ENCODE measurements at places on chromosomes 2 and 18.

GRCh38 chr2:97355887-97356286 lies 233.8 kb downstream of the ANKRD36B start:
- no peak for DNase-seq

- no peak for DNase-seq
Observed at GRCh38 chr2:158989165-158989564, 20.7 kb downstream of the TANC1 start.

DNA sequence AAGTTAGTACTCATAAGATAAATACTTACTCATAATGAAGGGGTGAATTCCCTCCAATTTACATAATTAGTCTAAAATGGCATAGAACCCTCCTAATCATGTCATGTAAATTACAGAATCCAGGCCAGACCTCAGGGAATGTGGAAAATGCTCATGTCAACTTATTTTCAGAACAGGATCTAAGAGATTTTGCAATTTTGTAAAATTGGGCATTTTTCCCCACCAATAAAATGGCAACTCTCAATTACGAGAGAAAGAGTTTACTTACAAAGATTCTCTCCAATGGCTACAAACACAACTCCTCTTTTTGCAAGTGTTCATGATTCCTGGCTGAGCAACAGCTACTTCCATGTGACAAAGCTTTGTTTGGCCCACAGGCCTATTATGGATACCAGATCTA lies 33.8 kb upstream of the SP5 start:
- no peak for DNase-seq

GRCh38 chr2:235238537-235238936 lies 255.3 kb upstream of the AGAP1 start:
- DNase-seq, result no peak

DNA sequence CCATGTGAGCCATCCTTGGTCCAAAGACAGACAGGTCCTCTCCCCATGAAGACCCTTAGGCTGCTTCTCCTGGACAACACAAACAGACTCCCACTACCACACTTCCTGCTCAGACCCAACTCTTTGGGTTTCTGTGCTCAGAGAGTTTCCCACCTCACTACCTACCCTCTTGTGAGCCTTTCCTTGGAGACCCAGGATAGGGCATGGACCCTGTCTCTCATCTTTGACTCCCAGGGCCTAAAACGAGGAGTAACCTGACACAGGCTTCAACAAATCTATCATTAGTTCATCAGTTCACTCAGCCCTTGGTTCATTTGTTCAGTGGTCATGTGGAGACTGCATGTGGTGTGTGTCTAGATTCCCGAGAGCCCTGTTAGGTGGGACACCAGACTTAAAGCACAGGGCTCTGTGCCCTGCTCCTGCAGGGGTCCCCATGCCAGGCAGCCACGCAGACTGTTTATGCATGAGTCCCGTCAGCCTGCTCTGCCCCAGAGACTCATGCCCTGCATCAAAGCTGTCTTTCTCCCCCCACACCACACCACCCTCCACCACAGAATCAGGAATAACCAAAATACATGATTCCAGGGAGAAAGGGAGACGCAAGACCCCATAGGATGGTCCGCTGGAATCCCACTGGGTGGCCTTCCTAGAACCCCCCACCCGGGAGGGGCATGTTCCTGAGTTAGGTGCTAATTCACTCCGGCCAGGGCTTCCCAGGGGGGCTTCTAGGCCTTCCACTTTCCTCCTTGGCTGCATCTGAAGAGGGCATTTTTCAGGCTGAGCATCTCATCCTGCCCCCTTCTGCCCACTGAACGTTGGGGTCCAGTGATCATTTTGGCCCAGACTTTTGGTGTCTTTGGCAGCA lies 100.2 kb upstream of the TEX51 start:
- DNase-seq, result no peak

DNA sequence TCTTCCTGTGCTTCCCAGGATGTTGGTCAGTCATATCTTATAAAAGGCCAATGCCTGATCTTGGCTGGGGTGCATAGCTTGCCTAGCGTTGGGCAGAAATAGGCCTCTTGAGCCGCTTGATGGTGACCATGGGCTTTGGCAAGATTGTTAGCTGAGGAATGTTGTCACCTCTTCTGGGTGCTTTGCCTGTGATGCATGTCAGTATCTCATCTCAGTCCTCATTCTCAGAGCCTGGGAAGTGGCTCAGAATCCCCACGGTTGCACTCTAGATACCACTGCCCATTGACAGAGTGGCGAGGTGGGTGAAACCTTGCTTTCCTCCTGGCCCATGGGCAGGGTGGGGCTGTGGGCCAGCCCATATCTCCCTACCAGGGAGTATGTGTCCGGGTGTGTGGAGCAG lies 79.2 kb upstream of the MGAT5 start:
- no peak for DNase-seq

DNA sequence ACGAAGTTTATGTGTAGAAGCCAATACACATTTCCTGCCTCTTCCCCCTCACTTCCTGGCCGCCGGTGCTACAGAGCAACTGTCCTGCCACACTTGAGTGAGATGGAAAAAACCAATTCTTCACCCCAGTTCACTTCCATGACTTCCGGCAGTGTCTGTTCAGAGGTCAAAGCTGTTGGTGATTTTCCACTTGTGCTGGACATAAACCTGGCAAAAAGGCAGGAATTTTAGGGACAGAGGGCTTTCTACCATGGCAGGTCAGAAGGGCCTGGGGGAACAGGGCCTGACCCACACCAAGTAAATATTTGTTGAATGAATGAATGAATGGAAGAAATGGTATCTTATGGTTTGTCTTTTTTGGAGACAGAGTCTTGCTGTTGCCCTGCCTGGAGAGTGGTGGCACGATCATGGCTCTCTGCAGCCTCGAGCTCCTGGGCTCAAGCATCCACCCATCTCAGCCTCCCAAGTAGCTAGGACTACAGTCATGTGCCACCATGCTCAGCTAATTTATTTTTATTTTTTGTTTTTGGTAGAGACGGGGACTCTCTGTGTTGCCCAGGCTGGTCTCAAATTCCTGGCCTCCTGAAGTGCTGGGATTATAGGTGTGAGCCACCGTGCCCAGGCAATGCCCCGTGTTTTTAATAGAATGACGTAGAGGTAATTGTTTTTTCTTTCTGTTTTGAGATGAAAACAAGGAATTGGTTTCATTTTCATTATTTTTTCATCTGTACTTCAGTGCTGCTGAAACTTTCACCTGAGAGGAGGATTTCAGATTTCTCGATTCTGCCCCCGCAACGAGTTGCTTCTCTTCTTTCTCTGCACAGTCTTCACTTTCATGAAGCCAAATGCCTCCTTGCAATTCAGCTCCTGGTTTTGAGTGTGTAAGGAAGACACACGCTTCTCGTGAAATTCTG lies 48.0 kb upstream of the LPIN2 start:
- no peak for DNase-seq

- no peak for DNase-seq
Observed at GRCh38 chr2:139099721-139100120, 319.5 kb upstream of the NXPH2 start.

- DNase-seq, result no peak
Observed at GRCh38 chr2:232088771-232089170, 127.3 kb downstream of the DIS3L2 start.

DNA sequence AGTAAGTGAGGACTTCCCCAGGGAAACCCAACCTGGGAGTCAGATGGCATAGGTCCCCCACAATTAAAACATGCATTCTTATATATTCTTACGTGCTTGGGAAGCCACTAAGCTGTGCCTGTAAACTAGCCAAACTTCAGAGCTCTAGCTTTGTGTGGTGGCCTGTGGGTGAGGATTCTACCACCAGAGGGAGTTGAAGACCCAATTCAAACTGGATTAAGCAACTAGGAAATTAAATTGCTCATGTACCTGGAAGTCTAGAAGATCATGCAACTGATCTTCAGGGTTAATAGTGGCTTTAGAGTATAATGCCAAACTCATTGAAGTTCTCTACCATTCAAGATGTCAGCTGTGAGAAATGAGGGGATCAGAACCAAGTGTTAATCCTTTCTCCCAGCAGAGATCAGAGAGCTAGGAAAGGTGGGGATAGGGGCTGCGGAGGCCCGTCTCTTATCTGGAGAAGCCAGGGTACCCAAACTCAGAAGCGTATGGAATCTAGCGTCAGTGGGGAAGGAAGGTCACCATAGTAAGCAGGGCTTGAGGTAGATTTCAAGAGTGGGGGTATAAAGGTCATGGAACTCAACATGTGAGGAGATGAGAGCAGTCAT lies 53.2 kb upstream of the CCDC85A start:
- no peak for DNase-seq

- DNase-seq, result peak; percentile 63
Observed at GRCh38 chr2:61888267-61889055, at the start of gene CCT4. Gene CCT4 (minus strand): TSS chr2:61888656. CDS start chr2:61888507, 149 bp downstream.

- no peak for DNase-seq
Observed at GRCh38 chr2:98253461-98254070, 92.7 kb upstream of the CNGA3 start.

- DNase-seq, result peak; percentile 55
Observed at GRCh38 chr2:54483426-54483825, 27.3 kb downstream of the SPTBN1 start.

DNA sequence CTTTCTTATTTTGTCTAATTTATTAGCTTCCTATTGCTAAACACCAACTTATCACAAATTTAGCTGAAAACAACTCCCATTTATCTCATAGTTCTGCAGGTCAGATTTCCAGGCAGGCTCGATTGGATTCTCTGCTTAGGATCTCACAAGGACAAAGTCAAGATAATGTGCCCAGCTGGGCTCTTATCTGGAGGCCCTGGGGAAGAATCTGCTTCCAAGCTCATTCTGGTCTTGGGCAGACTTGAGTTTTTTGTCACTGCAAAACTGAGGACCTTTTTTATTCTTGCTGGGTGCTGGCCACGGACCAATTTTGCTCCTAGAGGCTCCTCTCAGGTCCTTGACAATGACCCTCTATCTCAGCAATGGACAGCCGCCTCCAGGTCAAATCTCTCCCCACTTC lies 215.5 kb downstream of the TRIB2 start:
- no peak for DNase-seq

GRCh38 chr2:220394433-220394832 lies 767.0 kb downstream of the SLC4A3 start:
- DNase-seq, result no peak

DNA sequence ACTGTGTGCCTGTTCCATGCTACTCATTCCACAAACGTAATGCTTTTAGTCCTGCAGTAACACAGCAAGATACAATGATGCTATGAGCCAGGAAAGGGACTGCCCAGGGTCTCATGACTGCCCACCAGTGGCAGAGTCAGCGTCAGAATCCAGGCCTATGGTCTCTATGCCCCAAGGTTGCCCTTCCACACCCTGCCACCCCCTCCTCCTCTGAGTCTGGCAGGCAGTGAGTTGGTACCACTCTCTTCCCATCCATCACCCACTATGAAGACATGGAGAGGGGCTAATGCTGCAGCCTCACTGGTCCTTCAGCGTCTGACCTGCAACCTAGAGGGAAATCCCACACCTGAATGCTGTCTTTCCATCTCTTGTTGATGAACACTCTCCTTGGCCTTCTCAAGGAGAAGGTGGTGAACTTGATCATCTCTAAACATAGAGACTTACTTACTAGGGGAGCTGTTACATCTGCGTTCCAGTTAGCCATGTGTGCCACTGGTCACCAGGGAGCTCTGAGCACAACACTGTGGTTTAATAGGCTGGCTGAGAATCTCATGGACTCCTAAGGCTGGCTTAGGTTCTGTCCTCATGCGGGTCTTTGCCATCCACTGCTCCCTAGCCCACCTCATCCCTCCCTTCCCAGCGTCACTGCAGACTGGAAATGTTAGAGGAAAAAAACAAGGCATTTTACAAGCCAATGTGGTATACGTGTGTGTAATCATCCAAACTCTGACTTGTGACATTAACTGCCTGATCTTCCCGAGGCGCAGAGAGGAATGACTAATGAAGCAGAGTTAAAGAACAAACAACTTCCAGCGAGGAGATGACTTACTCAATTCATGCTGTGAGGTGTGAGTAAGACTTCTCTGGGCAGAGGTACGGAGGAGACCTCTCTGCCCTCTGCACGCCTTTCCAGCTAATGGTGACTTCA lies 28.8 kb downstream of the STEAP3 start:
- DNase-seq, result peak; percentile 57

- no peak for DNase-seq
Observed at GRCh38 chr2:34785206-34785785, 1186.2 kb upstream of the FAM98A start.

- no peak for DNase-seq
Observed at GRCh38 chr2:187586011-187586641, 31.9 kb upstream of the TFPI start.

DNA sequence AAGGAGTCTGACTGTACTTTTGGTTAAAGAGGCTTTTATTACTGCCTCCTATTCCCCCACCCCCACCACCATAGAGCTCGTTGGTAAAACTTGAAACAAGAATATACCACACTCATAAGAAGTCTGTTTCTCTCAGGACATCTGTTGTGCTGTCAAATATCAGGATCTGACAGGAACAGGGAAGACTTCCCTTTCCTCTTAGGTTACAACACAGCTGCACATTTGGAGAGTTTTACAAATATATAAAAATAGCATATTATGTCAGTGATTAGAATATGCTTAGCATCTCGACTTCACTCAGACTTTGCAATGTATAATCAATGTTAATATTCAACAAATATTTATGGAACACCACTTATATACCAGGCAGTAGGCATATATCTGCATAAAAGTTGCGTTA lies 439.6 kb upstream of the REG3G start:
- DNase-seq, result no peak

DNA sequence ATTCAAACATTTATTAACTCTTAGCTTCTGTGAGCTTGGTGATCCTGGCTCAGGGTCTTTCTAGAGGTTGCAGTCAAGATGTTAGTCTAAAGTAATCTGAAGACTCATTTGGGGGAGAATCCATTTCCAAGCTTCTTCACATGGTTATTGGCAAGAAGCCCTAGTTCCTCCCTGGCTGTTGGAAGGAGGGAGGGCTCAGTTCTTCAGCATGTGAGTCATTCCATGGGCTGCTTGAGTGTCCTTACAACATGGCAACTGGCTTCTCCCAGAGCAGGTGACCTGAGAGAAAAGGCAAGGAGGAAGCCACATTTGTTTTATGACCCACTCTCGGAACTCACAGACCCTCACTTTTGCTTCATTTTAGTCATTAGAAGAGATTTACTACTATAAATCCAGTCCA lies 10.6 kb upstream of the C2orf74 start:
- DNase-seq, result no peak

DNA sequence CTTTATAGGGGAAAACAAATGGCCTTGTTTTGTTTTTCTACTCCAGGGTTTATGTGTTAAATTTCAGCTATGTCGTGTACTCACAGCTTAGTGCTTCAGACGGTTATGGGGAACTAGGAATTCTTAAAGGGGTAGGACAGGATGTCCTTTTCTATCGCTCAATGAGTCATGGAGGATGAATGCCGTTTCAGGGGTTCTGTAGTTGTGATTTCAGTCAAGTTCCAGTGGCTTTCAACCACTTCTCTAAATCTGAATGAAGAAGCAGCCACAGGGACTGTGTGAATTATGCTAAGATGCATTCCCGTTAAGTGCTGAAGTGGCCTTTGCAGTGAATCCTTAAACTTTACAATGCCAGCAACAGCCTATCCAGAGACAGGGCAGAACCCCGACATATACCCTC lies 1231.7 kb upstream of the ZEB2 start:
- no peak for DNase-seq

- no peak for DNase-seq
Observed at GRCh38 chr2:96875498-96876268, 5.8 kb upstream of the SEMA4C start.

GRCh38 chr2:104854498-104855220 lies 744 bp downstream of the POU3F3 start:
- DNase-seq, result no peak

Data from 8988T (cell line).